AG08396 (cell line): ENCODE measurements at places on chromosomes 16 and 17.

DNA sequence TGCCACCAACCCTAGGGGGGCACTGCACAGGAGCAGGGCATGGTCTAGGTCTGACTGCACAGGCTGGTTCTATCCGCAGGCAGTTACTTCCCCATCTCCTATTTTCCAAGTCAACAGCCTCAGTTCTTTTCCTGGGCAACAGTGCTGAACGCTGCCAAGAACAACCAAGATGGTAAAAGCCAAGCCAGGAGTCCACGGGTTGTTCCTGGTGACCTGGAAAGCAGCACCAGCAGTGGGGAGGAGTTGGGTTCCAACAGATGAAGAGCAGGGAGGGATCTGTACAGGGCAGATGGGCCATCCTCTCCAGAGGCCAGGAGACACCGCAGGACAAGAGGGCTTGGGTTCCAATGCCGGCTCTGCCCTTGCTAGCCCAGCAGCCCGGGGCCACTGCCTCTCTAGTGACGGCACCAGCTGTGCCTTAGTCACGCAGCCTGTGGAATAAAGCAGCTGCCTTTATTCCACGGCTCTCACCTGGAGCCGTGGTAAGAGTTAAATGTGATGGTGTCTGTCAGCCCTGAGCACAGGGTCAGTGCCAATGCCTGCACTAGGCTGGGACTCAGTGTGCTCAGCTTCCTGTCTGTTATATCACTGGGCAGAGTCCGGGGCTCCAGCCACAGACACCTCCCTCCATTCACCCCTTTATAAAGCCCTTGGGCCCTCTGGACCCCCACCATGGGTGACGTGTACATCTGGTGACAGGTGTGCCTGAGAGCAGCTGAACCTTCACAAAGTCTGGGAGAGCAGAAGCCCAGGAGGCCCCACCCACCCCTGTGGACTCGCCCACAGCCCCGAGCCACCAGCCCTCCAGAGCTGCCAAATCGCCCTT is 44.9 kb downstream of the MARF1 start:
- DNase-seq = no peak

GRCh38 chr16:75379911-75380847 is 53.1 kb downstream of the CFDP1 start:
- no peak for DNase-seq

GRCh38 chr17:17414341-17414805 is 62.4 kb upstream of the MED9 start:
- DNase-seq = peak; percentile 60

DNA sequence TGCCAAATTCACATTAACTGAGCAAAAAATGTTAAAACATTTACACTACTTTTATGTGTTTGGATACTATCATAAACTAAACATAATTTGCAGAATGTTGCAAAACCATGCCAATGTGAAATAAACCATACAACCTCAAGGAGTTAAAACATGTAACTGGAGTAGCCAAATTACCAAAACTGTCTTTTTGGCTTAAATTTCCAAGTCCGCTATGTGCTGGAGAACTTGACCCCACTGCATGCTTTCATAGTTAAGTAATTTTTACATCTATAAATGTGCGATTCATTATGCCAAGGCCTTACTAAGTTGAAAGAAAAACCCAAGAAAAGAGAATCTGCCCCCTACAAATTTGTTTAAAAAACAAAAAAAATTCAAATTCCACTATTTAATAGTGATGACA is 28.2 kb downstream of the BRD7 start:
- DNase-seq = no peak

DNA sequence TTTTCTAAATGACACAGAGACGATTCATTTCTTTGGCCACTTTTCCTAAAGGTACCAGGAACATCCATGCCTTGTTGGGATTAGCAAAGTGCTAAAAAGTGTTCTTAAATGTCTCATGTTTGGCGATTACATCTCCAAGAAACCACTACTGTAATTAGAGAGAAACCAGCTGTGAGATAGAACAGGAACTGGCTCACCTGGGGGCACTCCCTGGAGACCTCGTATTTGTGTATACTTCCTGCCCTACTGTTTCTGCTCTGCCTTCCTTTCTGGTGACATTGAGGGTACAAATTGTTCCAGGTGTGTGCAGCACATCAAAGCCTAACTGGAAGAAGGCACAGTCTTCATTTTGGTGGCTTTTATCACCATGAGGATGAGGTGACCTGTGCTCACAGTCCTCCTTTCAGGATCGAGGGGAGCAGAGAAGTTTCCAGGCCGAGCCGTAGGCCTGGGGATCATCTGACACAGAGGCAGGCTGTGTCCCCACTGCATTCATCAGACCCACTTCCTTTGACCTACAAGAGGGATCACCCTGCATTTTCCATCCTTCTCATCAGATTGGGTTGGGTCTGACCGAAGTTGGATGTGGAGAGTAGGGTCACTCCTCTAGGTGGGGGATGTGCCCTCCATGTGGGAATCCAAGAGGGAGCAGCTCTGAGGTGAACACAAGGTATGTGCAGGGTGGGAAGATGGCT is 23.7 kb downstream of the CCL4 start:
- no peak for DNase-seq

DNA sequence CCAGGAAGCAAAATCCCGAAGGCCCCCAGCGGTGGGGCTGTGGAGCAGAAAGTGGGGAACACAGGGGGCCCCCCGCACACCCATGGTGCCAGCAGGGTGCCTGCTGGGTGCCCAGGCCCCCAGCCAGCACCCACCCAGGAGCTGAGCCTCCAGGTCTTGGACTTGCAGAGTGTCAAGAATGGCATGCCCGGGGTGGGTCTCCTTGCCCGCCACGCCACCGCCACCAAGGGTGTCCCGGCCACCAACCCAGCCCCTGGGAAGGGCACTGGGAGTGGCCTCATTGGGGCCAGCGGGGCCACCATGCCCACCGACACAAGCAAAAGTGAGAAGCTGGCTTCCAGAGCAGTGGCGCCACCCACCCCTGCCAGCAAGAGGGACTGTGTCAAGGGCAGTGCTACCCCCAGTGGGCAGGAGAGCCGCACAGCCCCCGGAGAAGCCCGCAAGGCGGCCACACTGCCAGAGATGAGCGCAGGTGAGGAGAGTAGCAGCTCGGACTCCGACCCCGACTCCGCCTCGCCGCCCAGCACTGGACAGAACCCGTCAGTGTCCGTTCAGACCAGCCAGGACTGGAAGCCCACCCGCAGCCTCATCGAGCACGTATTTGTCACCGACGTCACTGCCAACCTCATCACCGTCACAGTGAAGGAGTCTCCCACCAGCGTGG is 6.5 kb downstream of the CBX2 start:
- DNase-seq = no peak
